Aorta (tissue), 5 donors: ENCODE measurements at places on chromosomes 7 and 10. TPM values are rescaled to one million over a fixed set of nuclear protein-coding genes. Genes with fewer than 3 reads are reported as not detected.

Gene TMEM213
- not detected for total RNA-seq

Gene TAC1
- not detected for total RNA-seq

Gene TYW1
- total RNA-seq, result 15.9 TPM

Gene FAS
- total RNA-seq, result 28.5 TPM

Gene ZNF804B
- not detected for total RNA-seq

DNA sequence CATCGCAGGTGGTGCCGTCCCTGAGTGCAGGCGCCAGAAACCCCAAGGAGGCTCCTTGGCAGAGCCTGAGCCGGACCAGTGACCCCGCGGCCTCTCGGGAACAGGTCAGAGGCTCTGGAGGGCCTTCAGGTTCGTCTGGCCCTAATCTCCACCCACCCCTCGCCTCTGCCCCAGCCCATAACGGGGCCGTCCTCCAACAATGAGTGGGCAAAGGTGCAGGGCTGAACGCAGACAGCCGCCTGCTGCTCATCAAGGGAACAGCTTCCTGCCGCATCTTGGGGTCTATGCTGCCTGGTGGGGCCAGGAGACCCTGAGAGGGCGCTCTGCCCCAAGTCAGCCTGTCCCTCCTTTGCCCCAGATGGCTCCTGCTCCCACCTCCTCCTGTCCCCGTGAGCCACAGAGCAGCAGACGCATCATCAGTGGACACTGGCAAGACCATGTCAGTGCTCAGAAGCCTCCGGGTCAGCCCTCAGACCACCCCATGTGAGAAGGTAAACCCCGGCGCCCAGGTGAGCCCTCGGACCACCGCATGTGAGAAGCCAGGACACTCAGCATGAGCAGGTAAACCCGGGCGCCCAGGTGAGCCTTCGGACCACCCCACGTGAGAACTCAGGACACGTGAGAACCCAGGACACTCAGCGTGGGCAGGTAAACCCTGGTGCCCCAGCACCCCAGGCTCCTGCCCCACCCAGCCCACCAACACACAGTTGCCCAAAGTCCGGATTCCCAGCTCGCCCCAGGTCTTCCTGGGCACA lies 142.0 kb downstream of the PTPRN2 start:
- no peak for DNase-seq

GRCh38 chr7:12612622-12613021 lies 42.1 kb downstream of the SCIN start:
- no peak for DNase-seq

GRCh38 chr7:29826904-29827303 lies 20.6 kb downstream of the WIPF3 start:
- DNase-seq, result no peak

GRCh38 chr10:84427903-84428650 lies 99.7 kb downstream of the CCSER2 start:
- no peak for DNase-seq

GRCh38 chr10:3008518-3009195 lies 58.7 kb upstream of the PFKP start:
- DNase-seq, result no peak

DNA sequence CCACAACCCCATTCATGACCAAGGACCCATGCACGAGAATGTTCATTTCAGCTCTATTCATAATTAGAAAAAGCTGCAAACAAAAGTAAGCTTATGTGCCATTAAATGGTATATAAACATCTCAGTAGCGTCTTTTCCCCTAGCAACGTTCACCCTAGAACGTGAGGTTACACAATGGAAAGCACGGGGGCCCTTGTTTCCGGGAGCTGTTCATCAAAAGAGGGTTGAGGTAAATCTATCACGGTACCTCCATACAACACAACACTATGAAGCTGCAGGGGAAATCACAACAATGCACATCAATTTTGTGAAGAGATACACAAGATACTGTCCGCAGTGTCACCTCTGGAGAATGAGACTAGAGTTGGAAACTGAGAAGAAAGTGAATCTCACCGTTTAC lies 80.9 kb upstream of the DDC start:
- no peak for DNase-seq

GRCh38 chr7:43942997-43943396 lies 16.8 kb downstream of the UBE2D4 start:
- no peak for DNase-seq

- DNase-seq, result no peak
Measured at GRCh38 chr7:117123311-117123926, 170.1 kb downstream of the ST7 start.

DNA sequence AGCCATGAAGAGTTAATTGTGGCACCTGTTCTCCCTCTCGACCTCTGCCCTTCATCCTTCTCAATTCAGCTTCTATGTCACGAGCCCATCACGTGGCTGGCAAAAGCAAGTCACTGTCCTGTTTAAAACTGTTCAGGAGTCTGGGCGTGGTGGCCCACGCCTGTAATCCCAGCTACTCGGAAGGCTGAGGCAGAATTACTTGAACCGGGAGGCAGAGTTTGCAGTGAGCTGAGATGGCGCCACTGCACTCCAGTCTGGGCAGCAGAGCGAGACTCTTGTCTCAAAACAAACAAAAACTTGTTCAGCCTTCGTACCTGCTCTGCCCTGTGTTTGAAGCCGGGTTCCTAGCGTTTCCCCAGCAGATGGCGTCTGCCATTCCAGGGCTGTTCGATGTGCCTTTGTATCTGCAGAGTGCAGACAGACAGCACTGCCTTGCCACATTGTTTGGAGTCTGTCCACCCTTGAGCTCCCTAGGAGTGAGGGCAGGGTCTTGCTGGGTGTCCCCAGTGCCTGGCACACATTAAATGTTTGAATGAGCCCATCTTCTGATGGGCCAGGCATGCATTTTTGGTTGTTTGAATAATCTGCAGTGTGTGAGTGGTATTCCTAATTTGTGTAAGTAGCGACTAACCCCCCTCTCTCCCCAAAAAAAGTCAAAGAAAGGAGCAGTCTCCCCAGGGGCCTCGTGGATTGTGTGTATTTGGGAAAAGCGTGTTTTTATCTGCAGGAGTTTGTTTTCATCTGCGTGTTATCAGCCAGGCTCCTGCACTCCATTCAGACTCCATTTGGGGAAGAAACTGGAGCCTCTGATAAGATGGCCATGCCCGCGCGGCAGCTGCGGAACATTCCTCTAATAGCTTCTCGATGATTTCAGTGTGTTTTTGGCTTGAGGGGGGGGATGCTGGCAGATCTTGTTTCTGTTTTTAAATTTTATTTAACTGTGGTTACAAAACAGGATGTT lies 61.2 kb downstream of the DNAJB6 start:
- DNase-seq, result peak; percentile 80

GRCh38 chr10:70563230-70563629 lies 39.3 kb downstream of the PRF1 start:
- DNase-seq, result peak; percentile 58

DNA sequence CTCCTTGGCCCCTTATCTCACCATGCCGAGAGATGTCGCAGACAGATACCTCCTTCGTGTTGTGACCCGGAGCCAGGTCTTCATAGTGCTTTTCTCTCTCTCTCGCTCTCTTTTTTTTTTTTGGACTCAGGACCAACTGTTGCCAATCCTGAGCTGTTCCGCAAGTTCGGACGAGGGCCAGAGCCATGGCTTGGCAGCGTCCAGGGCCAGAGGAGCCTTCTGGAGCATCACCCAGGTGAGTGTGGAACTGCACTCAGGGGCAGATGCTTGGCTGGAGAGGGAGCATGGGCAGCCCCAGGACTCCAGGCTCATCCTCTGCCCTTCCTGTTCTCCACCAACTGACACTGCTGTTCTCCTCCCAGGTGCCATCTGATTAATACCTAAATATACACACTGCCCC lies 7.8 kb downstream of the ZNF862 start:
- DNase-seq, result no peak

DNA sequence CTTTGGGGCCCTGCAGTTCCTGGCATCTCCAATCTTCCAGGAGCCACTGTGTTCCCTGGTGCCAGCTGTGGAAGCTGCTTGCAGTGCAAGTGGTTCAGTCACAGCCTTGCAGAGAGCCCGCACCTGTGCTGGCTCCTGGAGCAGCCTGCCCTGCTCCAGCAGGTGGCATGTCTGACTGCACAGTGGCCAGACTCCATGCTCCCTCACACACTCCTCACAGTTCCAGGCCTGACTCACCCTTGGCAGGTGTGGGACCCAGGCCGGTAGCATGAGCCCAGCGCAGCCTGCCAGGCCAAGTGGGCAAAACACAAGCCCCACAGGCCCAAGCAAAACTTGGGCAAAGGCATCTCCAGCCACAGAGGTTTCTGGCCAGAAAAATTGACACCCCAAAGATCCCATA lies 33.6 kb upstream of the RELN start:
- DNase-seq, result no peak

DNA sequence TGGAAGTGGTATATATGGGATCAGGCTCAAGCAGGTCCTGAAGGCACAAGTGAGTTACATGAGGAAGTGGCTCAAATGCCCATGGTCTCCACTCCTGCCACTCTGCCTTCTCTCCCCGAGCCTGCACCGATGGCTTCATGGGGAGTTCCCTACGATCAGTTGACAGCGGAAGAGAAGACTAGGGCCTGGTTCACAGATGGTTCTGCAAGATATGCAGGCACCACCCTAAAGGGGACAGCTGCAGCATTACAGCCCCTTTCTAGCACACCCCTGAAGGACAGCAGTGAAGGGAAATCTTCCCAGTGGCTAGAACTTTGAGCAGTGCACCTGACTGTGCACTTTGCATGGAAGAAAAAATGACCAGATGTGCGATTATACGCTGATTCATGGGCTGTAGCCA lies 95.3 kb downstream of the HOXA1 start:
- DNase-seq, result no peak

- peak; percentile 70 for DNase-seq
Measured at GRCh38 chr7:101598422-101598985, 30.6 kb downstream of the MYL10 start.
